ENCODE measurements at places on chromosomes 7 and 10.

- H3K36me3 ChIP-seq: no peaks in the 10 kb centered on the region
- no peaks in the 10 kb centered on the region for H3K27me3 ChIP-seq
- H3K4me3 ChIP-seq: no peak overlapping the region
- DNase-seq: no peak
- no peak overlapping the region for H3K27ac ChIP-seq
Measured at GRCh38 chr10:117264782-117265181, 23.9 kb downstream of the SLC18A2 start.

GRCh38 chr7:1883031-1883761 lies 213.1 kb downstream of the ELFN1 start:
- H3K36me3 ChIP-seq: peaks cover 3% of the 10 kb centered on the region
- peaks cover 13% of the 10 kb centered on the region for H3K4me1 ChIP-seq
- H3K27ac ChIP-seq: peak overlapping the region; percentile 47
- DNase-seq: peak; percentile 65
- no peaks in the 10 kb centered on the region for H3K27me3 ChIP-seq
- no peak overlapping the region for H3K4me3 ChIP-seq

GRCh38 chr7:80679921-80680907 lies 41.8 kb downstream of the CD36 start:
- DNase-seq: no peak
- H3K4me1 ChIP-seq: no peaks in the 10 kb centered on the region
- H3K27ac ChIP-seq: no peak overlapping the region
- H3K4me3 ChIP-seq: no peak overlapping the region
- no peaks in the 10 kb centered on the region for H3K27me3 ChIP-seq

- H3K4me1 ChIP-seq: no peaks in the 10 kb centered on the region
- H3K4me3 ChIP-seq: no peak overlapping the region
- H3K27me3 ChIP-seq: no peaks in the 10 kb centered on the region
- no peaks in the 10 kb centered on the region for H3K36me3 ChIP-seq
- peak; percentile 67 for DNase-seq
Measured at GRCh38 chr7:91019686-91020385, 244.4 kb upstream of the FZD1 start.

- peaks cover 49% of the 10 kb centered on the region for H3K27me3 ChIP-seq
- DNase-seq: no peak
- H3K4me3 ChIP-seq: no peak overlapping the region
- no peaks in the 10 kb centered on the region for H3K36me3 ChIP-seq
- no peak overlapping the region for H3K27ac ChIP-seq
- no peaks in the 10 kb centered on the region for H3K4me1 ChIP-seq
Measured at GRCh38 chr10:93074597-93075368, 1.1 kb downstream of the CYP26A1 start.

- DNase-seq: peak; percentile 48
- H3K27me3 ChIP-seq: no peaks in the 10 kb centered on the region
- H3K27ac ChIP-seq: no peak overlapping the region
- no peaks in the 10 kb centered on the region for H3K4me1 ChIP-seq
- H3K36me3 ChIP-seq: no peaks in the 10 kb centered on the region
Measured at GRCh38 chr10:27998178-27998953, 513 bp downstream of the ODAD2 start.

GRCh38 chr7:66697449-66698438 lies 42.8 kb upstream of the RABGEF1 start:
- H3K4me1 ChIP-seq: peaks cover 7% of the 10 kb centered on the region
- no peak overlapping the region for H3K4me3 ChIP-seq
- peaks cover 8% of the 10 kb centered on the region for H3K36me3 ChIP-seq

DNA sequence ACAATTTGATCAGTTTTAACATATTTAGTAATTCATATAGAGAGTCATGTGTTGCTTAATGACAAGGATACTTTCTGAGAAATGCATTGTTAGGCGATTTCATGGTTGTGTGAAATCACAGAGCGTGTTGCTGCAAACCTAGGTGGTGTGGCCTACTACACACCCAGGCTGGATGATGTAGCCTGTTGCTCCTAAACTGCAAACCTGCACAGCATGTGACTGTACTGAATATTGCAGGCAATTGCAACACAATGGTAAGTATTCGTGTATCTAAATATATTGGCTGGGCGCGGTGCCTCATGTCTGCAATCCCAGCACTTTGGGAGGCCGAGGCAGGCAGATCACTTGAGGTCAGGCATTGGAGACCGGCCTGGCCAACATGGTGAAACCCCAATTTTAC lies 73.7 kb upstream of the BAIAP2L1 start:
- no peak overlapping the region for H3K4me3 ChIP-seq
- no peaks in the 10 kb centered on the region for H3K27me3 ChIP-seq
- no peaks in the 10 kb centered on the region for H3K36me3 ChIP-seq
- no peak for DNase-seq
- H3K4me1 ChIP-seq: no peaks in the 10 kb centered on the region

DNA sequence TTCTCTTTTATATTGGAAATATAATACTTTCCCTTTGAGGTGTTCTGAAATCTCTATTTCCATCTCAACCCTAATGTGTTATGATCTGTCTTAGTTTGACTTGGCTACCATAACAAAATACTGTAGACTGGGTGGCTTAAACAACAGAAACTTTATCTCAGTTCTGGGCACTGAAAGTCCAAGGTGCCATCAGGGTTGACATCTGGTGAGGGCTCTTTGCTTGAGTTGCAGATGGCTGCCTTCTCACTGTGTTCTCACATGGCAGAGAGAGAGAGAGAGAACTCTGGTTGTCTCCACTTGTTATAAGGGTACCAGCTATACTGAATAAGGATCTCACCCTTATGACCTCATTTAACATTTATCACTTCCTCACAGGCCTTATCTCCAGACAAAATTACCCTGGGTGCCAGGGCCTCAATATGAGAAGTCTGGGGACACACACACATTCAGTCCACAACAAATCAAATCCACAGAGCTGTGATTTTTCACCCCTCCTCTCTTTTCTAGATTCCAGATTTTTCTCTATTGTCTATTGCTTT lies 104.5 kb downstream of the SRI start:
- H3K4me1 ChIP-seq: no peaks in the 10 kb centered on the region
- DNase-seq: no peak
- no peak overlapping the region for H3K4me3 ChIP-seq
- H3K27me3 ChIP-seq: no peaks in the 10 kb centered on the region
- H3K27ac ChIP-seq: no peak overlapping the region
- H3K36me3 ChIP-seq: no peaks in the 10 kb centered on the region

DNA sequence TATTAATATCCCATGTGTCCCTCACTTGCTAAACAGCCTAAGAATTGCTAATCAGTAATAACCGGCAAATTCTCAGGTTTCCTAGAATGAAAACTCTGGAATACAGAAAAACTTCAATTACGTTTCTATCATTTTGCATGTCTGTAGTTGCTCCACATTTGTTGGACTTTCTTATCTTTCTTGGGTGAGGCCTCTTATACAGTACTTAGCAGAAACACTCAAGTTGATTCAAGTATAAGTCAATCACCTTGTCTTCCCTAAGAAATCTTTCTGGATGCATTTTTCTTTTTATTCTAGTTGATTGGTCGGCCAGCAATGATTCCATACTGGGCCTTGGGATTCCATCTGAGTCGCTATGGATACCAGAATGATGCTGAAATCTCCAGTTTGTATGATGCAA lies 61.4 kb downstream of the MGAM2 start:
- H3K27ac ChIP-seq: no peak overlapping the region
- H3K4me3 ChIP-seq: no peak overlapping the region
- no peaks in the 10 kb centered on the region for H3K4me1 ChIP-seq
- no peaks in the 10 kb centered on the region for H3K36me3 ChIP-seq
- H3K27me3 ChIP-seq: no peaks in the 10 kb centered on the region

DNA sequence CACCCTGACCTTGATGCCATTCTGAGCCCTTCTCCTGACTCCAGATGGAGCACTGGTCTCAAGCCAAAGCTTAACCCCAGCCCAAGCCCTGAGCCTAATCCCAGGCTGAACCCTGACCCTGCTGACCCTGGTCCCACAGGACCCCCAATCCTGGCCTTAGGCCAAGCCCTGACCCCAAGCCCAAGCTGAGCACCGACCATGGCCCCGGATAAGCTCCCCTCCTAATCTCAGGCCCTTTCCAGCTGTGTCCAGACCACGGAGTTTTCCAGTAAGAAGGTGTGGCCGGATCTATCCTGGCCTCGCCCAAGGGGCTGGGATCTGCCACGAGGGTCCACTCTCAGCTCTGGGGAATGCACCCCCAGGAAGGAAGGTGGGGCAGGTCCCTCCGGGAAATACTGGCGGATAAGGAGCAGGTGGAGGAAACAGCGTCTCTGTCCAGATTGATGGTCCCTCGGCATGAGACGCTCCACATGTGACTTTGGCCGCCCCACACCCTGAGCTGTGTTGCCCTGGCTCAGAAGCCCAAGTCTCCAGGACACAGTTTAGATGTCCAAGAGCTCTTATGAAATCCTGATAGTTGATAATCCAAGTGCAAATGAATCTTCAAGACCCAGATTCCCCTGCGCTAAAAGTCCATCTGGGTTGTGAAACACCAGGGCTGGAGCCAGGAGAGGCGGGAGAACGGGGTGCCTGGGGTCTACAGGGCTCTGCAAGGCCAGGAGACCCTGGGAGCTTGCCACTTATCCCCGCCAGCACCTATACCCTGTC lies 10.4 kb downstream of the ELN start:
- DNase-seq: no peak
- no peaks in the 10 kb centered on the region for H3K36me3 ChIP-seq
- H3K27me3 ChIP-seq: no peaks in the 10 kb centered on the region
- H3K4me3 ChIP-seq: no peak overlapping the region
- H3K27ac ChIP-seq: no peak overlapping the region
- H3K4me1 ChIP-seq: peaks cover 6% of the 10 kb centered on the region

- H3K4me3 ChIP-seq: no peak overlapping the region
- DNase-seq: no peak
- no peaks in the 10 kb centered on the region for H3K36me3 ChIP-seq
- H3K27ac ChIP-seq: no peak overlapping the region
- no peaks in the 10 kb centered on the region for H3K27me3 ChIP-seq
Measured at GRCh38 chr10:45439365-45439764, 65.3 kb downstream of the ALOX5 start.

DNA sequence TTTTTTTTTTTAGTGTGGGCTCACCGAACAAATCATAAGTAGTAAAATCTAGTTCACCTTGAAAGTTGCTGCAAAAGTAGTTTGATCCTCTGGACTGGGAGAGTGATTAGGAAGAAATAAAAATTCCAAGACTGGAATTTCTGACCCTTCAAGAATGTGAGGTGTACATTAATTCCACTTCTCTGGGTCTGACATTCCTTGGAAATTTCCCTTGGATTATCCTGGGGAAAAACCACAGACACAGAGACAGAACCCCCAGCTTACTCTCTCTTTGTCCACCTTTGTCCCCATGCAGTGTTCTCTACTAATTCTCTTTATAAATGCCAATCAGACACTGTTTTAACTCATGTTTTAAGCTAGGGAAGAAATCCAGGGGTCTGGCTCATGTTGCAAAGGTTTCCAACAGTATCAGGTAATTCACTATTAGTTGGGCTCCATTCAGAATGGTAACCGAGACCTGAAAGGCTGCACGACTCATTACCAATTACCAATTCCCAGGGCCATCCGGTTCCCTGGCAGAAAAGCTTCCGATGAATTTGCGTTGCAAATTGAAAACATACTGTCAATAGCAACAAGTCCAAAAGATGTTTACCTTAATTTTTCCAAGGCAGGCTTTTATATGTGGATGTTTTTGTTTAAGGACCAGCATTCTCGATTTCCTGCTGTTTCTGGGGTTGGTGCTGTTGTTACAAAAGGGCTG lies 86.3 kb downstream of the BAMBI start:
- H3K36me3 ChIP-seq: no peaks in the 10 kb centered on the region
- peak; percentile 28 for DNase-seq
- H3K4me1 ChIP-seq: no peaks in the 10 kb centered on the region
- no peak overlapping the region for H3K27ac ChIP-seq
- no peak overlapping the region for H3K4me3 ChIP-seq

DNA sequence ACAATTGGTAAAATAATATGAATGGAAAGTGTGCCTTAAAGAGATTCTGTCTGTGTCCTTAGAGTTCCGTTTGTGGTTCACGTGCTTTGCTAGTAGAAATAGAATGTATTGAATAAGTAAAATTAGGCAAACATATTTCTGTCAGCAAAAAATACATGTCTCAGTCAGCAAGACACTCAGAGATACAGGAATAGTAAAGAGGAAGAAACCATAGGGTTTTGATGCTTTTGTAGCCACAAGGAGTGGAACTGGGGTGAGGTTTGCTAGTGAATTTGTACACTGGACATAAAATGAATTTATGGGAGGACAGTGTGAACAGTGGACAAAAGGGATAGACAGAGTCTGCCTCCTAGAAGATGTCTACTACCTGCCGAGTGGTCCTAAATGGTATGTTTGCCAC lies 289.2 kb upstream of the NRP1 start:
- no peaks in the 10 kb centered on the region for H3K36me3 ChIP-seq
- H3K4me3 ChIP-seq: no peak overlapping the region
- H3K27ac ChIP-seq: no peak overlapping the region
- no peaks in the 10 kb centered on the region for H3K27me3 ChIP-seq
- no peaks in the 10 kb centered on the region for H3K4me1 ChIP-seq
- no peak for DNase-seq

DNA sequence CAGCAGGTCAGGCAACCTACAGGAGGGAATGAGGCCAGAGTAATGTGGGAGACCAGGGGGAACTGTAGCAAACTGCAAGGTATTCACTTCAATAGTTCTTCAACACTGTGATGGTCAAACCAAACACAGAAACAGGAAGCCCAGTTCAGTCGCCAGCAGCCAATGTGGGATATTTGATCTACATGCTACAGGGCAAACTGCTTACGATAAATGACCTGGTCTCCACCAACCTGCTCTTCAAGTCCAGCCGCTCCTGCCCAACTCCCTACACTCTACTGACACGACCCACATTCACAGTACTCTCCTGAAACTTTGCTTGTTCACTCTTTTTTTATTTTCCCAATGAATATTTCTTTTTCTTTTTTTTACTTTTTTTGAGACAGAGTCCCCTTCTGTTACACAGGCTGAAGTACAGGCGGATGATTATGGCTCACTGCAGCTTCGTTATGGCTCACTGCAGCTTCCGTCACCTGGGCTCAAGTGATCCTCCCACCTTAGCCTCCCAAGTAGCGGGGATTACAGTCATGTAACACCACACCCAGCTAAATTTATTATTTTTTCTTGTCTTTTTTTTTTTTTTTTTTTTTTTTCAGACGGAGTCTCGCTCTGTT lies 42.1 kb downstream of the MDH2 start:
- no peak overlapping the region for H3K4me3 ChIP-seq
- DNase-seq: no peak
- no peak overlapping the region for H3K27ac ChIP-seq
- H3K27me3 ChIP-seq: no peaks in the 10 kb centered on the region

GRCh38 chr10:128776673-128777252 lies 650.5 kb upstream of the MKI67 start:
- no peaks in the 10 kb centered on the region for H3K27me3 ChIP-seq

DNA sequence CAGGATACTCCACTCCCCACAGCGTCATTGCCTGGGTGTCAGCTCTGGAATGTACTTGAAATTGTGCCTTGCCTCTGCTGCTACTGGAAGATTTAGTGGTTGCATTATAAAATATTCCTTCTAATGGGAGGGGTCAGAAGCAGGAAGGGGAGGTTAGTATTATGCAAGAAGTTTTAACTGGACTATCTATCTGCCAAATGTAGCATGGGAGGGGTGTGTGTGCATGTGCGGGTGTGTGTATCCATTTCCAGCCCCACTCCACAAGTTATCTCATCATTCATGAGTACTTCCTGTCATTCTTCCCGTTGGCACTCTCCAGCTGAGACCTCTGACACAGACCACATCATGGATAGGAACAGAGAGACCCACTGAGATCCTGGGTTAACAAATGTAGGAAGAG lies 13.4 kb downstream of the MBL2 start:
- H3K36me3 ChIP-seq: no peaks in the 10 kb centered on the region
- no peaks in the 10 kb centered on the region for H3K4me1 ChIP-seq
- H3K27me3 ChIP-seq: no peaks in the 10 kb centered on the region
- H3K27ac ChIP-seq: no peak overlapping the region
- H3K4me3 ChIP-seq: no peak overlapping the region

All from fibroblast of lung (primary cell).